ENCODE measurements at places on chromosomes 1 and 21.

GRCh38 chr1:55180075-55180670 is 35.0 kb downstream of the USP24 start:
- no peak for DNase-seq

GRCh38 chr1:43366179-43366578 is 1.6 kb downstream of the ELOVL1 start:
- DNase-seq = peak; percentile 87

- DNase-seq = no peak
Measured at GRCh38 chr1:231355171-231355570, 17.1 kb downstream of the SPRTN start.

DNA sequence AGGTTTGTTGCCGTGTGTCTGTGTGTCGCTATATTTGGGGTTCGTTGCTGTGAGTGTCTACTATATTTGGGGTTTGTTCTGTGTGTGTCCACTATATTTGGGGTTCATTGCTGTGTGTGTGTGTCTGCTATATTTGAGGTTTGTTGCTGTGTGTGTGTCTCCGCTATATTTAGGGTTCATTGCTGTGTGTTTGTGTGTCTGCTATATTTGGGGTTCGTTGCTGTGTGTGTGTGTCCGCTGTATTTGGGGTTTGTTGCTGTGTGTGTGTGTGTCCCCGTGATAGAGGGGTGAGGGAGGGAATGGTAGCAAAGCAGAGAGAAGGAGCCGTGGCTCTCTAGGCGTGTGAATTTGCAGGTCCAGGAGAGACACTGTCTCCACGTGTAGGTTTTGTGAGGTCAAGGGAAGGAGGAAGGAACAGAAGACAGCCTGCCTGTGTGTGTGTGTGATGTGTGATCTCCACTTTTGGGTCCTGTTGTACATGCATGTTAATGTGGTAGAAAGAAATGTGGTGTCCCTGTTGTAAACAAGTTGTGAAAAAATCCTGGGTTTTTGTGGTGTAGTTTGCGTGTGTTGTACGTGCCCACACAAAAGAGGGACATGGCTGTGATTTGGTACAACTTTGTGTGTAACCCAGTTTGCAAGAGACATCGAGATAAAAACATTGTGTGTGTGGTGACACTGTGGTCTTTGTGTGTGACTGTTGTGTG is 56.3 kb upstream of the ECE1 start:
- DNase-seq = no peak

- DNase-seq = no peak
Measured at GRCh38 chr1:89832496-89833127, 11.8 kb downstream of the LRRC8D start.

DNA sequence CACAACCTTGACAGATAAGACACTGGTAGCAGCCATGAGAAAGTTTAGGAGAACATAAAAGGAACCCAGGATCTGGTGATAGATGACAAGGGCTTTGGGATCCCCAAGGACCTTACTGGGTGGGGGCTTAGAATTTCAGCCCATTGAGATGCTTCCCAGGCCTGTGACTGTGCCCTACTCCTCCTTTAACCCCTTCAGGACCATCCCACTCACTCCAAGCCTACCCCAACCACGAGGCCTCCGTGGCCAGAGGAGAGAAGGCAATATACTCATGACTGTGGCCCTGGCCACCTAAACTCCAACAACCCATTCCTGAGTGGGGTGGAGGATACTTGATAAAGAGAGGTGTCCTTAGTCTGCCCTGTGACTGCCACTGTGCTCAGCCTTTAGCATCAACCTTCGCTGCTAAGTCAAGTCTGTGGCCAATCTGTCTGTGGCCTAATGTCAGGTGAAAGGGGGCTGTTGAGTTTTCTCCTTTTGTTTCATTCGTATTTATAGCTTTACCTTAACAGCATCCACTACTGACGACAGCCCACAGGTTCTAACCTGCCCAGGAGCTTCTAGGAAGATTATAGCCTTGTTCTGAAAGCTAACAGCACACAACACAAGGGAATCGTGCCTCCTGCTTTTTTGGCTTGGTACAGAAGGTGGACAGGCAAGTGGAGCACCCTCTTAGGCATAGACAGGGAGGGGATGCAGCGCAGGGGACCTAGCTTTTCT is 16.9 kb upstream of the BCAR3 start:
- no peak for DNase-seq
